ENCODE measurements at places on chromosomes 11 and 22.

DNA sequence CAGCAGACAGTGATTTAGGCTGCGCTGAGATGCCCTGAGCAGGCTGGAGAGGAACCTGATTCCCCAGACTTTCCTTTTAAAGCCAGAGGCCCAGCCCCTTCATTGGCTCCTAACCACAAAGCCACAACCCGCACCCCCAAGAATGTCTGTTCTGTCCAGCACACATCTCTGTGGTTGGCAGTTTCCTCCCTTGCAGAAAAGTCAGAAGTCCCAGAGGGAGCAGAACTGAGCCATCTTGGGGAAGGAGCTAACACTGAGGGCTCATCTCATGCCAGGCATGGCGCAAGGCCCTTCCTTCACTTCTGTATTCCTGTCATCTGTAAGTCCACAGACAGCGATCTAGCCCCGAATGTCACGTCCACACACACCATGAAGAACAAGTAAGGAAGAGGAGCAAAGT is 97.1 kb upstream of the SYT13 start:
- no peak for DNase-seq

DNA sequence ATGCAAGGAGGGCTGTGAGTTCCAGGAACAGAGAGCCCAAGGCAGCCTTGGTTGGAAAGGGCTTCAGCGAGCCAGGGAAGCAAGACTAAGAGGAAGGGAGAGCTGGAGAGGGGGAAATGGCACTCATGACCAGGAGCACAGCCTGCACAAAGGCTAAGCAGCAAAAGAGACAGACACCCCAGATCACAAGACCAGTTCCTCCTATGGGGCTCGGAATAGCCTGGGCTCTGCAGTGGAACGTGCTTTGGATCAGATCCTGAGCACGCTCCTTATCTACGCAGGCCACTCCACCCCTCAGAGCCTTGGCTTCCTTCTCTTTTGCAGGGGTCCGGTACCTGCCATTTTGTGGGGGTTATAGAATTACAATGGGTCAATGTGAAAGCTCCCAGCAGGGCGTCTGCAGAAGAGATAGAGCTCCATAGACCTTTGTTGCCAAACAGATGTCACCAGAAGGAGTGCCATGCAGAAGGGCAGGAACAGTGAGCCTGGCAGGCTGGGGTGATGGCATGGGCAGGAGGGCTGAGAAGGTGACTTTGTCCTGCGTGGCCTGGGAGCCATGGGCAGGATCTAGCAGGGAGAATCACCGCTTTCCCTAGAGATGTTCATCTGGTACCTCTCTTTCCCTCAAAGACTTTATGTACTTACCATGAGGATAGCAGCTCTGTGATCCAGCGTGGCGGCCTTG is 33.8 kb downstream of the ZC3H7B start:
- no peak for DNase-seq

- DNase-seq, result no peak
Measured at GRCh38 chr11:128492461-128492860, 94.9 kb downstream of the ETS1 start.

- no peak for DNase-seq
Measured at GRCh38 chr11:12271826-12272366, 105.5 kb upstream of the PARVA start.

- no peak for DNase-seq
Measured at GRCh38 chr11:111358038-111359001, 20.8 kb downstream of the POU2AF1 start.

DNA sequence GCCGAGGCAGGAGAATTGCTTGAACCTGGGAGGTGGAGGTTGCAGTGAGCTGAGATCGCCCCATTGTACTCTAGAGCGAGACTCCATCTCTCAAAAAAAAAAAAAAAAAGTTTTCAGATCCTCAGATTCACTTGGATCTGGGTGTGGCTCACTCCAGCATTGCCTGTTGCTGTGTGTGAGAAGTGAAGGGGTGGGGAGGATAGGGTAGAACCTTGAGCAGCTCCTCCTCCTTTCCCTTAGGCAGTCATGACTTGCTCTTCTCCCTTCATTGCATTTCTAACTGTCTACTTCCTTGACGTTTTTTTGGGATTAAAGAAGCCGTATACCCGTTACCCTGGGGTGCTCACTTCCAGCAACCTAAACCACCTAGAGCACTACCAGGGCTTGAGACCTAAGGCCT is 63.1 kb upstream of the YWHAH start:
- no peak for DNase-seq

GRCh38 chr11:31443802-31444201 is 65.6 kb downstream of the IMMP1L start:
- DNase-seq, result no peak
